ENCODE measurements at places on chromosomes 7 and 10. TPM values are rescaled to one million over a fixed set of nuclear protein-coding genes. Genes with fewer than 3 reads are reported as not detected.

Gene CTAGE6
- not detected for total RNA-seq

Gene PTPRE
- total RNA-seq, result 31.8 TPM

Gene AMPH
- total RNA-seq, result 61.6 TPM

Gene RAB19
- not detected for total RNA-seq

Gene ETV1
- total RNA-seq, result 62.5 TPM

Gene SLC26A4
- 0.69 TPM for total RNA-seq

Gene METTL27
- total RNA-seq, result 0.46 TPM

All from diencephalon (tissue), 1 donor.